NCI-H69 (cell line): ENCODE measurements at places on chromosomes 3 and 15.

GRCh38 chr3:139202226-139202958, 141.4 kb upstream of the MRPS22 start:
- DNase-seq, result peak; percentile 1

DNA sequence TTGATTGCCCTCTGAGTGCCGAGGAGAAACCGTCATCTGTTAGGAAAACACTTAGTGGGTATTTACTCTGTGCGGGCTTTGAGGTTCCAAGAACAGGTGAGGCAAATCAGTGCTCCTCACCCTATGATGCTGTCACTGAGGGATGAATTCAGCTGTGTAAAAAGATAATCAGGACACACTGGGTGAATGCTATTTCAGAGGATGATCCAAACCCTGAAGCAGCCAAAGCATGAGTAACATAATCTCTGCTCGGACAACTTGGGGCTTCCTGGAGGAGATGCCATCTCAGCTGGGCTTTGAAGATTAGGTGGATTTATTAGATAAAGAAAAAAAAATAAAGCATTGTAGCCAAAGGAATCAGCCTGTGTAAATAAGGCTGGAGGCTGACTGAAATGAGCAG, 10.5 kb upstream of the GADL1 start:
- DNase-seq, result no peak

- peak; percentile 37 for DNase-seq
Observed at GRCh38 chr3:132641837-132642538, 17.6 kb downstream of the ACAD11 start.

GRCh38 chr3:113265231-113265630, 53.9 kb downstream of the BOC start:
- no peak for DNase-seq

DNA sequence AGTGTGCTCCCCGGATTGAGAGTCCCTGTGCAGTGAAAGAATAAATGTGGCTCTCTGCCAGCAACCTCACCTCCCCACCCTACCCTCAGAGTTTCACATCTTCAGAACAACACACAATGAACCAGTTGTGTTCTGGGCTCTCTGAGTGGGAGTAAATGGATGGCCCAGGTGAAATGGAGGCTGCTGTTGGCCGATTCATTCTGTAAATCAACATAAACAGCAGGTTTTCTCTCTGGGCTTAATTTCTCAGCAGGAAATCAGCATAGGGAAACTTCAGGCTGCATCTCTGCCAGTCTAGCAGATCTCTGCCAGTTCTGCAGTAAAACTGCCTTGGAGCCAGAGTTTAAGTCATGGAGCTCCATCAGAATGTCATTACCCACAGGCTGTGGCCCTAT, 54.6 kb upstream of the FURIN start:
- peak; percentile 63 for DNase-seq

DNA sequence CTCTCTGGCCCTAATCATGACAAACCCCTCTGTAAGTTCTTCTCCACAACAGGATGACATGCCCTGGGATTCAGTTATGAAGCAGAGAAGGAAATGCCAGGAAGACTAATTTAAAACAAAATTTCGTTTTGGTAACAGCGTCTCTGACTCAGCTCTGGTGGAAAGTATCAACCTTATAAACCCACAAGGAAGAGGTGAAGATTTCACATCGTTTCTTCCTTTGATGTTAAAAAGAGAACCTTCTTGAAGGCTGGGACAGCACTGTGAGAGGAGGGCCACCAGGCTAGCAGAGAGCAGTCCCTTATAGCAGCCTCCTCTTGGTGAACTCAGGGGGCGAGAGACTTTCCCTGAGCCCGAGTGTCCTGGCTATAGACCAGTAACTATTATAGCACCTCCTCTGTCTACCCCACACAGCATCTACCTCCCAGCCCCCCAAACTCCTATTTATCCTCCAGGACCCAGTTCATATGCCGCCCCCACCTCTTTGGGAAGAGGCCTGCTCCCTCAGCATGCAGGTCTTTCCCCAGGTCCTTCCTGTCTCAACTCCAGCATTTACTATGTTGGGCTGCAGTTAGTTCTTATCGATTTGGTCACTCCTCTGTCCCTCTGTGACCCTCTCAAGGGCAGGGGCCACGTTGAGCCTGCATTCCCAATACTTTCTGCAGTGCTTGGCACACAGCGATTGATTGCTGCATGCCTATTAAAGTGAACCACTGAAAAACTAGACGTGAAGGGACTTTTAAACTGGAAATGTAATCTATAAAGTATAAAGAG, 321.5 kb upstream of the ICE2 start:
- DNase-seq, result no peak

DNA sequence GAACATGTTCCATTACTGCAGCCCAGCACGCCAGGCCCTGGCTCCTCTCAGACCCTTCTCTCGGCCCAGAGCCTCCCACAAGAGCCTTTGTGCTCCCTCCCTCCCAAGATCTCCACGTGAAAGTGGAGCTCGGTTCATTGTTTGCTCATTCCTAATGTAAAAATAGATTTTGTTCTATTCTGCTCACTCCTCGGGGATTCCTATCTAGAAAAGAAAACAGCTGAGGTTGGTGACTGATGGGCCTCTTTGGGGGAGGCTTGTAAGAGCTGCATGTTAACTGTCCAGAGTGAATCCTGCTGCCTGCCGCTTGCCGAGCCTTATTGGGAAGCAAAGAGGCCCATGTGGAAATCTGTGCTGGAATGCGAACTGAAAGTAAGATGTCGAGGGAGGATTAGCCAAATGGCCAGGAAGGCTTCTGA, 267.1 kb downstream of the LRTM1 start:
- DNase-seq, result no peak
